ENCODE measurements at places on chromosomes 5 and 9.

DNA sequence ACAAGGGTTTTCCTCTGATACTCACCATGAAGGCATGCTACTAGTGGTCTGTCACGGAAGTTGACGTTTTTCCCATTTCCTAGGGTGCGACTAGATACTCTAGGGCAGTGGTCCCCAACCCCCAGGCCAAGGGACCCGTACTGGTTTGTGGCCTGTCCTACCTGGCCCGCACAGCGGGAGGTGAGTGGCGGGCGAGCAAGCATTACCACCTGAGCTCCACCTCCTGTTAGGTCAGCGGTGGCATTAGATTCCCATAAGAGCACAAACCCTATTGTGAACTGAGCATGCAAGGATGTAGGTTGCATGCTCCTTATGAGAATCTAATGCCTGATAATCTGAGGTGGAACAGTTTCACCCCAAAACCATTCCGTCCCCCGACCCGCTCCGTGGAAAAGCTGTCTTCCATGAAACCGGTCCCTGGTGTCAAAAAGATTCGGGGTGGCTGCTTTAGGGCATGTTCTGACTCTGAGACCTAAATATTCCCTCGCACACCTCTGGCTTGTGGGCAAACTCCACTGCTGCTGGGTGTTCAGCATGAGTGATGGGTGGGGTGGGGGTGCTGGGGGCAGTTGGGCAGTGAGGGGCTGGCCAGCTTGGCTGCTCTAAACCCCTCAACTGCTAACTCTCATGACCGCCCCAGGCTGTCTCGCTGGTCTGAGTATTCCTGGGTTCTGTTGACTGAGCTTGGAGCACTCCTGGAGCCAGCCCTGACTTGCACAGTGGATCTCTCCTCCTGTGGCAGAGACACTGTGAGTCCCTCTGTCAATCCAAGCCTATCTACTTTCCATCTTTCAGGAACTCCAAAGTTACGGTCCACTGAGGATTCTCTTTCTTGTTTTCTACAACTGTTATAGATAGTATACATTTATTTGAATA is 78.3 kb upstream of the NEK6 start:
- DNase-seq: no peak

DNA sequence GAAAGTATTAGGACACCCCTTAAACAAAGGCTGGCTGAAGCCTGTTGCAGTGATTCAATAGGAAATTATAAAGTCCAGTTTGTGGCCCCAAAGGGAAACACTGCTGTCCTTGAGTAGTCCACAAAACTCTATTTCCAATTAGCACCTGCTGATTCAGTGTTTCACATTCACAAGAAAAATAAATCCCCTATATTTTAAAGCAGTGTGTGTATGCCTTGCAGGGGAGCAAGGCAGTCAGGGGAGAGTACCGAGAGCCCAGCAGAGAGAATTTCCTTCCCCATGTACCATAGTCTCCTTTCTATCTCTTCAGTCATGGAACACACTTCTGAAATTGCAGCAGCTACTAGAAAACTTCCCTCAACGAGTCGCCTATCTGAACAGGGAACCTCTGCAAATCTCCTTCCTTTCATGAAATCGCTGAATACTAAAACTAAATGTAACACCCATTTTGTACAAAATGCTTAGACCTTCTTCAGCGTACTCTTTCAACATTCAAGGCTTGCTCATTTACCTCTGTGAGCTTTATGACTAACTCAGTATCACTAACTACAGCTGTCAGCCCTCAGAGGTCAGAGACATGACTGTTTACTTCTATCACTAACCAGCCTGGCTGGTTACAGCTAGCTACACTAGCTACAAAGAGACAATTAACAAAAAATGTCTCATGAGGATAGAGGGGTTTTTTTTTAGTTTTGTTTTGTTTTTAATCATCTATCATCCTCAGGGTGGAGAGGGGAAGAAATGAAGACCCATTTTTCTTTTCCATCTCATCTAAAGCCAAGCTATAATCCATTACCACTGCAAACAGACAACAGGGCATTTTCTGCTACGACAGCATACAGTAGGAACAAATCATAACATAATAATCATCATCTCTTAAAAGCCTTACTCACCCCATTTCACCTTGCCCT is 188.7 kb downstream of the EBF1 start:
- DNase-seq: no peak

DNA sequence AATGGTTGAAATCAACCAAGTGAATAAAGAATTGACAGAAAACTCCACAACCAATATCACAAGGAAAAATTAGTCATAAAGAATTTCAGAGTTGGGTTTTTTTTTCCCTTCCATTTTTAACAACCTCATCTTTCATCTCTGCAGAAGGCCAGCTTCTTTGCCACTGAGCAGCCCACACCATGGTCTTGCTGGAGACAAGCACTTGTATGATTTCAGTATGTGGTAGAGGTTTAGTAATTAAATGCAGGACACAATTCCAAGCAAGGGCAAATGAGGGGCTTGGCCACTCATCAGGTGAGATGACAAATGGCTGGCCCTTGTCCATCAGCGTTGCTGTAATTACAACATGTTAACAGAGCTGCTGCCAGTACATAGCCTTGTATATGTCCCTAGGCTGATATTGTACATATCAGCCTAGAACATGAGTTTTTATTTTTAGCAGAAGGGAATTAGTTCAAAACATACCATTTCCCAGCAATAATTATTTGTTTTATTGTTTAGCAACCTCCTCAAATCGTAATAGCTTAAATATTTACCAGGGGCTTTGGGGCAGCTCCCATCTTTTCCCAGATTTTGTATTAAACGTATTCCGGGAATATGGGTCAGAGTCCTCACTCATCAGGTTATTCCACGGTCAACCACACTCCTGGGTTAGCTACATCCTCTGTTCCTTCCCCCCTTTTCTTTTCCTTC is 5.0 kb upstream of the C9 start:
- DNase-seq: no peak

DNA sequence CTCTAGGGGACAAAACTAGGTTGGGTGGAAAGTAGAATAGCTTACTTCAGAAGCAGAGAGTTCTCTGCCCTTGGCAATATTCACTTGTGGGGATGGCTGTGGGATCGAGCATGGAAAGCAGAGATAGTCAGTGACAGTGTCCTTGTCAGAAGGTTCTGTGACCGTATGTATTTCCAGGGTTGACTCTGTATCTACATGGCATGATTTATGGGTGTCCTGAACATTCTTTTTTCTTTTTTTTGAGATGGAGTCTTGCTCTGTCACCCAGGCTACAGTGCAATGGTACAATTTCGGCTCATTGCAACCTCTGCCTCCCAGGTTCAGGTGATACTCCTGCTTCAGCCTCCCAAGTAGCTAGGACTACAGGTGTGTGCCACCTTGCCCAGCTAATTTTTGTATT is 77.4 kb upstream of the LHFPL2 start:
- no peak for DNase-seq
